ENCODE measurements at places on chromosomes 3 and 15.

- no peak for DNase-seq
Measured at GRCh38 chr3:134477938-134478337, 7.8 kb downstream of the ANAPC13 start.

GRCh38 chr3:197343656-197344408, 45.4 kb upstream of the DLG1 start:
- no peak for DNase-seq

DNA sequence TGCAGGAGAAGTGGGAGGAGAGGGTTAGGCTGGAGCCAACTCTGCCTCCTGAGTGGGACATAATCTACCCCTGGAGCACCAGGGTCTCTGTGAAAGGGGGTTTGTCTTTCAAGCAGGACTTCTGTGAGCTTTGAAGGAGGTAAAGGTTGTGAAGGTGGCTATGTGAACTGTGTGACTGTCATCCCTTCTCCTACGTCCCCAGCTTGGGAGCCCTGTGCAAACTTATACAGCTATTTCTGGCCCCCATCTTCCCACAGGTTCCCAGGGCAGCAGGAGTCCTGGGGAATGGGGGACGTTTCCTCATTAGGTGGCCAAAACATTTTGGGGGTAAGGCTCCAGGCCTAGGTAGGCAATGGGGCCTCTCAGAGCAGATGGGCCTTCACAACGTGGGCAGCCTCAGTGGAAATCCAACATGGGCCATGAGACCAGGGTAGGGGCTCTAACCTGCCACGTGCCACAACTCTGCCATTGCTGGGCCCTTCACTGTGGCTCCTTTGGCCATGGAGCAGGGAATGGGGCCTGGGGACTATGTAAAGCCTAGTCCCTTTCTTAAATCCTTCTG, 3.5 kb downstream of the VIPR1 start:
- no peak for DNase-seq

DNA sequence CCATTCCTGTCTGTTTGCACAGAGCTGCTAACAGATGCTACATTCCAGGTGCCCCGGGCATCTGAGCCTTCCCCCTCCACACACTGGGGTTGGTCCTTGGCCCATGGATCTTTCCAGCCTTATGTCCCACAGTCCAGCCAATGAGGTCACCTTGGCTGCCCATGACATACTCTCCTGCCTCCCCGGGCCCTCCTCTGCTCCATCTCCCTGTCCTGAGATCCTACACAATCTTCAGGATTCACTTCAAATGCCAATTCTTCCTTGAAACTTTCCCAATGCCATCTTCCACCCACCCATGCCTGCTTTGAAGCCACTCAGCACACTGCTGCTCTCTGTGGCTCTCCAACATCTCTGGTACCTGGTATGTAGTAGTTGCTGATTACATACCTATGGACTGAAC, 4.3 kb downstream of the CHRNA3 start:
- no peak for DNase-seq

DNA sequence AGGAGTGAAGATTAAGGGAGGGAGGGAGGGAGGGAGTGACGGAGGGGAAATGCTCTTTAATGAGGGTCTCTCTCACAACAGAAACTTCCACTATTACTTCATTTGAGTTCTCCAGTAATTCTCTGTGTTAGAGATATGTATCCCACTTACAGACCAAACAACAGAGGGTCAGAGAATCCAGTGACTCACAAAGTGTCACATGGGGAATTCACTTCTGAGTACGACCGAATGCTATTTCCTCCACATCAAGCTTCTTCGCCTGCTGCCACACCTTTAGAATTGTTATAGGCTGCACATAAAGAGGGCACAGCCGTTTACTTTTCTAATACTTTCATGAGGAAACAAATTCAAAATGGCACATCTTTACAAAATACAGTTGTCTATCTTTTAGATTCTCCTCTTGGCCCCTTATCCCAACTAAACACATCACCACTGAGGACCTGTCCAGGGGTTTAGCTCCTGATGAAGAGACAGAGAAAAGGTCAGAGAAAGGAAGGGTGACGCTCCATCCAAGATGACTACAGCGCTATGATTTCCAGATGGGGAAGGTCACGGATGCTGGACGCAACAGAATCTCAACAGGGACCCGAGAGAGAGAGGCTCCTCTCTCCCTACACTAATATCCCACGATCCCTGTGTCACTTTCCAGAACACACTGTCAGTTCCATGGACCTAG, 119.0 kb downstream of the XXYLT1 start:
- DNase-seq, result no peak

- DNase-seq, result no peak
Measured at GRCh38 chr3:115062009-115062408, 85.1 kb downstream of the ZBTB20 start.
